Activated CD8-positive, alpha-beta memory T cell treated with anti-CD3 and anti-CD28 coated beads for 1 hour (primary cell): ENCODE measurements at places on chromosomes 1 and 21.

GRCh38 chr1:163071405-163072255, 2.5 kb downstream of the RGS4 start:
- no peak for DNase-seq

DNA sequence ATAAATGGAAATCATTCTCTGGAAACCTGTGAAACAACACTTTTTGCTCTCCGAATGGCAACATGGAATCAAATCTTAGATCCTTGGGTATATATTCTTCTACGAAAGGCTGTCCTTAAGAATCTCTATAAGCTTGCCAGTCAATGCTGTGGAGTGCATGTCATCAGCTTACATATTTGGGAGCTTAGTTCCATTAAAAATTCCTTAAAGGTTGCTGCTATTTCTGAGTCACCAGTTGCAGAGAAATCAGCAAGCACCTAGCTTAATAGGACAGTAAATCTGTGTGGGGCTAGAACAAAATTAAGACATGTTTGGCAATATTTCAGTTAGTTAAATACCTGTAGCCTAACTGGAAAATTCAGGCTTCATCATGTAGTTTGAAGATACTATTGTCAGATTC, 45.7 kb downstream of the PTGFR start:
- DNase-seq: no peak

- DNase-seq: no peak
These were observed 165.6 kb downstream of the C1orf94 start for GRCh38 chr1:34342334-34342733.

GRCh38 chr1:39148942-39149341, 55.6 kb upstream of the MACF1 start:
- DNase-seq: no peak

- no peak for DNase-seq
These were observed 6.3 kb upstream of the TPRG1L start for GRCh38 chr1:3618531-3618880.

- no peak for DNase-seq
These were observed 210.2 kb upstream of the MAP1LC3C start for GRCh38 chr1:242209063-242209462.

- DNase-seq: no peak
These were observed 18.9 kb downstream of the ARHGEF16 start for GRCh38 chr1:3473381-3473844.

DNA sequence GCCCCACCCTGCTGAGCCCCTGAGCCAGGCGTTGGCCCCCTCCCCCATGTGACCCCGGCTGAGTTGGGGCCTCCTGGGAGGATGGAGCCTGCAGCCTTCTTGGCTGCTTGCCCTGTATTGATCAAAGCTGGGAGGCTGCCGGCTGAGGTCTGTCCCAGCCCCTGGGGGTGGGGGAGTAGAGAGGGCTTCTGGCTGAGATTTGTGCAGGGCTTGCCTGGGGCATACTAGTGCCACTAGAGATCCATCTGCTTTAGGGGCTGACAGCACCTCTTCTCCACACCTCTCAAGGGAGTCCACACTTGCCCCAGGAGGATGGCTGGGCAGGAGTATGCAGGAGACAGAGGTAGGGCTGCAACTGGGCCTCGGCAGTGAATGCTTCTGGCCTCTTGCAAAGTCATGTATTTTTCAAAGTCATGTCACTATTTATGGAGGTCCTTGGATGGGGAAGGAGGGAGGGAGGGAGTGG, 53.6 kb upstream of the SSBP3 start:
- DNase-seq: no peak

GRCh38 chr1:109780982-109781381, 17.3 kb upstream of the EPS8L3 start:
- DNase-seq: no peak

- no peak for DNase-seq
These were observed 14.5 kb upstream of the TNFRSF1B start for GRCh38 chr1:12152113-12152891.
